CD4-positive, alpha-beta memory T cell (primary cell): ENCODE measurements at places on chromosomes 4 and X. TPM values are rescaled to one million over a fixed set of nuclear protein-coding genes. Genes with fewer than 3 reads are reported as not detected.

The IL15 gene
- total RNA-seq = 6.1 TPM

The DAPP1 gene
- 21.3 TPM for total RNA-seq

GRCh38 chr4:32215277-32215676 lies 1495.1 kb downstream of the PCDH7 start:
- no peak for DNase-seq

DNA sequence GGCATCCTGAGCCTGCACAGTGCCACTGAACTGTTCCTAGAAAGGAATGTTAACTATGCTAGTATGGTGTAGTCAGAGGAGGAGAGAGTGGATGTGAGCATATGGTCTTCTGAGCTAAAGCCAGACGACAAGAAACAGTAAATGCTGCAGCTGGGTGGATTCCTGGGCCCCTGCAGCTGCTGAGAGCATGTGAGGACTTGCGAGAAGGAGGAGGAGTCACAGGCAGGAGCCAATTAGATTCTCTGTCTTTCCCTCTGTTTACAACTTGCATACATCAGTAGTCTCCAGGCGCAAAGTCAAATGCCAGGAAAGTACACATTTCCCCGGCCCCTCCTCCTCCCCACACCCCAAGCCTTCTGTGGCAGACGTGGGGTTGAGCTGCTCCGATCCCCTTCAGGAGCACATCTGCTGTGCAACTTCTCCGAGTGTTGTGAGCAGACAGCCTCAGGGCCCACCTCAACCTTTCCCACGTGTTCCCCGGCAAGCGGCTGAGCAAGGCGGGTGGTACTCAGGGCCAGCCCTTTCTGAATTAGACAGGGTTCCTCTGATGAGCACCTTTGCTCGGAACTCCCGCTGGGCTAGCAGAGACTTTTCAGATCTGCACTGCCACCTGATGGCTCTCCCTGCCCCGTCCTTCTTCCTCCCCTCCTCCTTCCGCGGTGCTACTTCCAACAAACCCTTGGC lies 108.7 kb upstream of the ATP6AP2 start:
- no peak for DNase-seq

The CLDN22 gene
- not detected for total RNA-seq

The GAGE2A gene
- total RNA-seq = not detected

DNA sequence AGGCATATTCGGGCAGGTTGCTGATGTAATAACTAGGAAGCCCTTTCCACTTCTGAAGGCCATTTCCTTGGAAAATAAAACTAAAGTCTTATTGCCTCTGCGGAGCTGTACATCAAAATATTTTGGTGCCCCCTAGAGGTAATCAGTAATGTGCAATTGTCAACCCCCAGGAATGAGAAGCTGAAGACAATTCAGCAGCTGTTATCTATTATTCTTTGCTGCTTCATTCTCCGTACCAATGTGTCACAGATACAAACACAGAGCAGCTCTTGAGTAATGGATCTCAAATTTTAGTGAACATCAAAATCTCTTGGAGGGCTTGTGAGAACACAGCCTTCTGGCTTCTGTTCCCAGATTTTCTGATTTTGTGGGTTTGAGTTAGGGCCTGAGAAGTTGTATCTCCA lies 3.5 kb upstream of the SLIT2 start:
- DNase-seq = no peak

DNA sequence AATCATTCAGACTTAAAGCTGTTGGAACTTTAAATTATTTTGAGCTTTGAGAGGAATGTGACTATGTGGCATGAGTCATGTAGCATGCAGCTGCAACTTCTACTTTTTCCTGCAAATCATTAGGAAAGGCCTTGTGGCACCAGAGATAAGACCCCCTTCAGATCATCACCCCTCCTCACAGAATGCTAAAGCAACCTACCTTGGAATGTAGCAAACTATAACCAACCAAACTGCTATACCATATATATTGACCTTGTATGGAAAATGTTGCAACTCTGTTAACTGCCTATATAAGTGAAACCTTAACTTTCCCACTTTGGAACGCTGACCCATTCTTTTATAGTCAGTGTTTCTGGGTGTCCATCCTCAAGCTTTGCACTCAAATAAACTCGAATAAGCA lies 32.0 kb downstream of the ATXN3L start:
- DNase-seq = no peak

GRCh38 chr4:69026974-69027373 lies 69.3 kb upstream of the UGT2B7 start:
- no peak for DNase-seq
